ENCODE measurements at places on chromosomes 3 and 15.

GRCh38 chr15:81940467-81941451 is 105.1 kb downstream of the MEX3B start:
- DNase-seq: no peak

DNA sequence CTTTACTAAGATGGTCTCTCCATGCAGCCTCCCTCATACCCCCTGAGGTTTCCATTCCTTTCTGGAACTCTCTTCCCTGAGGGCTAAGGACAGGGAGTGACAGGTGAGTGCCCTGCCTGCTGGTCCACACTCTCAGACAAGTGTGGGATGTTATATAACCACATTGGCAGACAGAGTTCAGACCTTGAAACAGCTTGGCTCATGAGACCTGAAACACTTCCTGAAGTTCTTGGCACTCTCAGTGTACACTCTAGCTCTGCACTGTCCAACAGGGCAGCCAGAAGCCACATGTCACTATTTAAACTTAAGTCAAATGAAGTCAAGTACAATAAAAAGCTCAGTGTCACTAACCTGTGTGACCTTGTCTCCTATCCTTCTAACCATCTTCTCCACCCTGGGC is 188.5 kb downstream of the ZNF621 start:
- no peak for DNase-seq

DNA sequence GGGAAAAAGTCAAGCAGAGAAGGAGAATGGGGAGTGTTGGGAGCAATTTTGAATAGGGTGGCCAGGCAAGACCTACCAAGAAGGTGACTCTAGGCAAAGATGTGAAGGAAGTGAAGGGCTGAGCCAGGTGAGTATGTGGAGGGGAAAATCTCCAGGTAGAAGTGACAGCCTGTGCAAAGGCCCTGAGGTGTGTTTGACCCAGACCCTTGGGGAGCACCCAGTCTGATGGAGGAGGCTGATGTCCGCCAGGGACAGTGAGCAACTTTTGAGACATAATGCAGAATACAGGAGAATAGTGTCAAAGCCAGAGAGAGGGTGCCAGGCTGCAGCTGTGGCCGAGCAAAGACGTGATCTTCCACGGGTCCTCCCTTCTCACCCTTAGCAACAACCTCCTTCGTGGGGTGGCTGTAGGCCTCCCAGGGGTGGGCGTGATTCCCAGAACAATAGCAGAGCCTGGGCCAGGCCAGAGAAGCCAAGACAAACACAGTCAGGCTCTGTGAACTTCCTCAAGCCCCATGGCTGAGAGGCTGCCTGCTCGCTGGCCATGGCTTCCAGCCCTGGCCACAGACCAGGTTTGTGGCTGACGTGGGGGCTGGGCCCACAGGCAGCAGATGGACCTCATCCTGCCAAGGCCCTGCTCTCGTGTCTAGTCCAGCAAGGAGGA is 58.1 kb downstream of the SLC6A6 start:
- no peak for DNase-seq

GRCh38 chr3:42090973-42091731 is at the start of gene TRAK1:
TSS of gene TRAK1 (plus strand) at chr3:42091357. CDS start at chr3:42091470, 113 bp downstream.
- DNase-seq: no peak

DNA sequence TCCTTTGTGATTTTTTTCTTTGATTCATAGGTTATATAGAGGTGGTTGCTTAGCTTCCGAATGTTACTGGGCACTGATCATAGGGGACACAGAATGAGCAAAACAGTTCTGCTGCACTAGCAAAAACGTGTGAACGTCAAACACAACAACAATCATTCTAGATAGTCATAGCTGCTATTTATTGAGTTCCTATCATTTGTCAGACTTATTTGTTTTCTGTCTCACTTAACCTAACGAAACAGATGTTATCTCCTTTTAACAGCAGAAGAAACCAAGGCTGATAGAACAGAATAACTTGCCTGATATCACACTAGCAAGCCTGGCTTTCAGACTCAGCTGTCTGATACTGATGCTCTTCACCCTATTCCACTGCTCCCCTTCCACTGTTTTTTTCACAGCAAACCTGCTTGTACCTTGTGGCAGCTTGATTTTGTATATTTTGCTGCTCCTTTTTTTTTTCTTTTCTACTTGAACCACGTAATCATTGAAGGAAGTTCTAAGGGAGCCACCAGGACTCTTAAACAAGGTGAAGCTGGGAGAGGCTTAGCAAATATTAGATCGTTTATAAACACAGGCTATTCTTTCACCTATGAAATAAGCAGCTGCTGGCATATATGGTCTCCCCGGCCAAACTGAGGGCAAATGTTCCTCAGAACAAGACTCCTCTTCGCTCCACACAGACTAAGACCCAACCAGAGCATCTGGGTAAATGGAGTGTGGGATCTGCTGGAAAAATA is 78.8 kb downstream of the MCF2L2 start:
- no peak for DNase-seq

DNA sequence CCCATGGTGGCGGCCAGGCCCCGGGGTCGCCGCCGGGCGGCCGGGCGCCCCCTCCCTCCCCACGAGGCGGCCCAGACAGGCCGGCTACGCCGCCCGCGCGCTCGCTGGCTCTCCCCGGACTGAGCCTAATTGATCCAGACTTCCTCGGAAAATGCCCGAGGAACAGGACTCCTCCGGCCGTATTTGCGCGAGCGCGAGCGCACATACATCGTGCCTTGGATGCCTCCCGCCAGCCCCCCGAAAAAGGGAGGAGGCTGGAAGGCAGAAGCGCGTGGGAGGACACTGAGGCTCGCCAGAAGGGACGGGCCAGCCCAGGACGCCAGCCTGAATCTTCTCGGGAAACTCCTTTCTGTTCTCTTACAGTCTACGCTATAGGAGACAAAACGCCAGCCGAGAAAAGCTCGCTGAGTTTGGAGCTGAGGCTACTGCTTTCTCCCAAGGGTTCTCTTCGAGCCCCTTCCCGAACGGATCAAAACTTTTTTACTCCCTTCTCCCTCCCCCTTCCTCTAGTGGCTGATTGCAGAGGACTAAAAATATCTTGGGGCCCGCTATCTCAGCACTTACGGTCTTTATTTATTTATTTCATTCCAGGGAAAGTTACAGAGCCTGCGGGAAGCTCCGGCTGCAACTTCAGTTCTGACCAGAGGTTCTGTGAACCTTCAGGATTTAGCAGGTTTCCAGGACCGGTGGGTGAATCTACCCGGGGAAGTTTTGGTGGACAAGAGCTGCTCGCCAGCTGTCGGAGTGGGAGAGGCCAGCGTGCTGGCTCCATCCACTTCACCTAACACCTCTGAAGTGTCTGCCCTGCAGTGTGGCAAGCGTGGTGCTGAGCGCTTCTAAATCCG is at the start of gene PDZRN3:
PDZRN3 (minus strand) TSS at position 121 of the 845 bp plus-strand sequence.
- no peak for DNase-seq

DNA sequence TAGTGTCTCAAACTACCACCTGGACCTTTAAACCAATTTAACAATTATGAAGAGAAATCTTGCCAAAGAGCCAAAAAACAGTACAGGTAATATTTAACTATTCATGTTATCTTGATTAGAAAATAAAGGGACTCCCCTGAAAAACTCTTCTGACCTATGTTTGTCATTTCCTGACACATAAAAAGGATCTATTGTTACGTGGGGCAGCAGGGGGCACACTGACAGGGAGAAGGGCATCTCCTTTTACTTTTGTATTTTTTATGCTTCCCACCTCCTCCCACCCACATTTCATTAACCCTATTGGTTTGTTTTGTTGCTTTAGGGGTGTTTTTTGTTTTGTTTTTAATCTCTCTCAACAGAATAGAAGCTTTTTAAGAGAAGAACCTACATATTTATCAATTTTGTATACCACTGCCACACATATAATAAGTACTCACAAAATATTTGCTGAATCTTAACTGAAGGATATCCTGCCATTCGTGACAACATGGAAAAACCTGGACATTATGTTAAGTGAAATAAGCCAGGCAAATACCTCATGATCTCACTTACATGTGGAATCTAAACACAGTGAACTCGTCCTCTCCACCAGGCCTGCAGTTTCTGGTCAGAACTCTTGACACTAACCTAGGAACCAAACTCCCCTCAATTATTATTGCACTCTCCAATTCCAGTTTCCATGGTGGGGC is 17.7 kb downstream of the STAG1 start:
- no peak for DNase-seq

GRCh38 chr3:46371519-46372340 is 984 bp downstream of the CCR5 start:
- DNase-seq: no peak
